ENCODE measurements at places on chromosomes 3 and 15. TPM values are rescaled to one million over a fixed set of nuclear protein-coding genes. Genes with fewer than 3 reads are reported as not detected.

The PAK6 gene
- 0.38 TPM for total RNA-seq

The USP13 gene
- 3.6 TPM for total RNA-seq

DNA sequence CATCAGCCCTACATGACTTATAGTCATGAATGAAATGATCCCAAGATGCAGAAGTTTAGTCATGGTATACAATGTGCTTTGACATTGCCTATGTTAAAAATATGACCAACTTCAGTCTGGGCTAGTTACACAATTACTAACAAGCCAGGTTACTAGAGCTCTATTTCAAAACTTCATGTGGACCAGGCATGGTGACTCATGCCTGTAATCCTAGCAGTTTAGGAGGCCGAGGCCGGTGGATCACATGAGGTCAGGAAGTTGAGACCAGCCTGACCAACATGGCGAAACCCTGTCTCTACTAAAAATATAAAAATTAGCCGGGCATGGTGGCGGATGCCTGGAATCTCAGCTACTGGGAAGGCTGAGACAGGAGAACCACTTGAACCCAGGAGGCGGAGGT lies 613.0 kb downstream of the CADM2 start:
- H3K4me3 ChIP-seq: no peak overlapping the region
- no peak for DNase-seq
- H3K36me3 ChIP-seq: no peaks in the 10 kb centered on the region

GRCh38 chr3:171954690-171955383 lies 84.5 kb upstream of the FNDC3B start:
- H3K4me1 ChIP-seq: no peaks in the 10 kb centered on the region
- H3K36me3 ChIP-seq: no peaks in the 10 kb centered on the region
- no peak overlapping the region for H3K27ac ChIP-seq
- H3K4me3 ChIP-seq: no peak overlapping the region
- H3K27me3 ChIP-seq: no peaks in the 10 kb centered on the region

GRCh38 chr3:4976109-4976508 lies 3.1 kb upstream of the BHLHE40 start:
- no peak for DNase-seq
- no peak overlapping the region for H3K27ac ChIP-seq

DNA sequence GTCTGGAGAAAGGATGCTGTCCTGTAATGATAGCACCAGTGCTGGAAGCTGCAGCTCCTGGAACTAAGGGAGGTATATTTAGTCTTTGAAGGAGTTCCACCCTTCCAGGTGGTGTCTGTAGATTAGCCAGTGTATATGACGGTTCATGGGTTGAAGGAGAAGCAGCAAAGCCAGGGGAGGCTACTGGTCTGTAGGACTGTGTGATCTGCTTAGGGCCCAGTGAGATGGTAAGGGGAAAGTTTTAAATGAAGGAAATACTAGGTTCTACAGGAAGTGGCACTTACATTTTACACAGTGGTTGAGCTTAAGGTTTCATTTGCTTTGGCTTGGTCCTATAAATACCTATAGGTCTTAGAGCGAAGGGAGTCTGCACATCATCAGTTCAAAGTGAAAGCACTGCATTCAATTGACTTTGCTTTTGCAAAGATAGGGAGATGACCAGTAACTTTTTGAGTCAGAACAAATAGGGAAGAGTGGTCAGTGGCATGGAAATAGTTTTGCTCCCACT lies 5.6 kb downstream of the SLC25A38 start:
- DNase-seq: no peak
- peaks cover 11% of the 10 kb centered on the region for H3K4me1 ChIP-seq
- H3K4me3 ChIP-seq: no peak overlapping the region
- H3K36me3 ChIP-seq: peaks cover 44% of the 10 kb centered on the region
- no peaks in the 10 kb centered on the region for H3K27me3 ChIP-seq

DNA sequence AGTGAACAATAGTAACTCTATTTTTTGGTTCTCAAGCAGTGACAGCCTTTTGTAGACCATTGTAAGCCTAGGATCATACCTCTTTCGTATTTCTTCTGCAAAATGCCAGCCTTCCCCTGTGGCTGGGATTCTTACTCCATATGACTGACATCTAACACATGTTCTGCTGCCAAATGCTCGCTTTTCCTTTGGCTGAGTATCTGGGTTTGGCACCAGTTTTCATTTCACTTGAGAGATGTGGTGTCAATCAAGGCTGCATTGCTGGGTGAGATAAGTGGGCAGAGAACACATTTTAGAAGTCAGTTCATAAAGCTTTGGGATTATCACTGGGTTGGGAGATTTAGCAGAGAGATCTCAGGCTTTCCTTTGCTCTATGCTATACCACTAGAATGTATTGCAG lies 514.7 kb upstream of the SGO1 start:
- H3K27ac ChIP-seq: no peak overlapping the region
- no peak overlapping the region for H3K4me3 ChIP-seq
- no peak for DNase-seq
- no peaks in the 10 kb centered on the region for H3K27me3 ChIP-seq
- H3K36me3 ChIP-seq: no peaks in the 10 kb centered on the region
- no peaks in the 10 kb centered on the region for H3K4me1 ChIP-seq

- H3K4me1 ChIP-seq: no peaks in the 10 kb centered on the region
- H3K4me3 ChIP-seq: no peak overlapping the region
- DNase-seq: no peak
- no peak overlapping the region for H3K27ac ChIP-seq
- no peaks in the 10 kb centered on the region for H3K36me3 ChIP-seq
- no peaks in the 10 kb centered on the region for H3K27me3 ChIP-seq
Observed at GRCh38 chr3:119376758-119377157, 82.6 kb downstream of the ARHGAP31 start.

- H3K27me3 ChIP-seq: peaks cover 80% of the 10 kb centered on the region
- no peak for DNase-seq
- no peaks in the 10 kb centered on the region for H3K4me1 ChIP-seq
- peak within 1 kb of the TSS; percentile 45 for H3K4me3 ChIP-seq
- H3K36me3 ChIP-seq: no peaks in the 10 kb centered on the region
Observed at GRCh38 chr15:57375827-57376695, at the start of gene CGNL1. Gene CGNL1 (plus strand): TSS chr15:57376505. CDS start chr15:57438000, 61,495 bp downstream.

DNA sequence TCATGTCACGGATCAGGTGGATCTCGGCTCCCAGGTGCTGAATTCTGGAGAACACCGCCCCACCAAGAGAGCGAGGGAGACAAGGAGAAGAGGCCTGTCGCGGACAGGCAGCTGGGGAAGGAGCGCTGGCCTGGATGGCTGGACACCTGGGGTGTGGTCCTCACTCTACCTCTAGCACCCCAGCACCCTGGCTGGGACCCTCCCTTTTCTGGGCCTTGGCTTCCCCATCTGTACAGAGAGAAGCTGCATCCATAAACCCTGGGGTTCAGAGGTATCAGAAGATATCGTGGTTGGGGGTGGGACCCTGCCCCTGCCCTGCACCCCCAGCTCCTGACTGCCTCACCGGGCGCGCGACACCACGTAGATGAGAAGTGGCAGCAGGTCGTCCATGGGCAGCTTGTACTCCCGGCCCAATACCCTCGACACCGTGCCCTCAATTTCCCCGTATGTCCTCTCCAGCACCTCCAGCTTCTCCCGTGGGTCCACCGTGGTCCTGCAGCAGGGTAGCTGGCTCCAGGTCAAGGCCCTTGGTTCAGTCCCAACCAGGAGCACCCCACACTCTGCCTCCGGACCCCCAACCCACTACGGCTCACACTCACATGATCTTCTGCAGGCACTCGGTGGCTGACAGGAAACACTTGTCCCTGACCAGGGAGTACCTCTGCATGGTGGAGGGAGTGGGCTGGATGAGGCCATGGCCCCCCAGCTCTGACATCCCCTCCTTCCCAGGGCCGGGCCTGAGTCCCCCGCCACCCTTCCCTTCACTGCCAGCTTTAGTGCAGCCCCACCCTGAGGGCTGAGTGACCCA lies 21.7 kb downstream of the ALS2CL start:
- no peak for DNase-seq
- H3K27ac ChIP-seq: no peak overlapping the region
- no peak overlapping the region for H3K4me3 ChIP-seq
- H3K27me3 ChIP-seq: no peaks in the 10 kb centered on the region
- no peaks in the 10 kb centered on the region for H3K36me3 ChIP-seq

DNA sequence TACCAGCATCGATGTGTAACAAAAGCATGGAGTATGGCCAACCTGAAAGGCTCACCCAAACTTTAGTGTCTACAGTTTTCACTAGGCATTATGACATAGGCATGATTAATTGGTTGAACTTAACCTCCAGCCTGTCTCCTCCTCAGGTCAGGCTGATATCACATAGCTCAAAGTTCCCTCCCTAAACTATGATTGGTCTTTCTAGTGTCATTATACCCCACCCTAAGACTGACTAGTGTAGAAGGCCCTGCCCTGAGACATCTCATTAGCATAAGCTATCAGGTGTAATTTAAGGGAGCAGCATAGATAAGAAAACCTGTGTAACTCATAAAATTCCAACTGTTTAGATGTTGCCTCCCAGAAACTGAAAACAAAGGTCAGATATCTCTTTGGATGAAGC lies 195.2 kb downstream of the ALCAM start:
- no peaks in the 10 kb centered on the region for H3K27me3 ChIP-seq
- no peak overlapping the region for H3K4me3 ChIP-seq
- no peak overlapping the region for H3K27ac ChIP-seq

DNA sequence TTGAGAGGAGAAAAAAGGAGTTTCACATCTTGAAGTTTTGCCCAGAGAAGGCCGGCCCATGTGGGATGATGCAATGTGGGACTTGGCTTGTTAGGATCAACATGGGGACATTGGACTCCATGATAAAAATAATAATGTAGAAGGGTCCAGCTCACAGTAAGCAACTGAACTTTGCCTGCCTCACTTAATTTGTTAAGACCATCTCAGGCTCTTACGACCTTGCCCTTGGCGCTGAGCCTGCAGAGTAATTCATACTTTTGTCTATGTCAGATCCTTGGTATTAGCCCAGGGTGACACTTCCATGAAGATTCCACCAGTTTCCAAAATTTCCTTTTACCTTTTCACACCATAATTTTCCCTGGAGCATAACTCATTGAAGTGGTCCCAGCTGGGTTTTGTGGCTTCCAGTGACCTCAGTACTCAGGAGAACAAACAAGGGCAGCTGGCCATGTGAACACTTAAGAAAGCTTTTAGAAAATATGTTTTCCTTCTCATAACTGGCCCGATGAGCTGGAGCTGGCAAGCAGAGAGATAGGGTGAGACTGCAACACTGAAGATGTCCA lies 315.4 kb upstream of the RASGRP1 start:
- no peaks in the 10 kb centered on the region for H3K4me1 ChIP-seq
- no peaks in the 10 kb centered on the region for H3K27me3 ChIP-seq
- no peaks in the 10 kb centered on the region for H3K36me3 ChIP-seq
- H3K4me3 ChIP-seq: no peak overlapping the region
- H3K27ac ChIP-seq: no peak overlapping the region

All from thymus (tissue), 14 donors.